ENCODE measurements at places on chromosomes 12 and 14. TPM values are rescaled to one million over a fixed set of nuclear protein-coding genes. Genes with fewer than 3 reads are reported as not detected.

Gene GLIPR1L2
- 2.3 TPM for total RNA-seq

Gene NID2
- 41.2 TPM for total RNA-seq

Gene SLC35F4
- total RNA-seq, result not detected

Gene PLD4
- 0.08 TPM for total RNA-seq

Gene GOLGA5
- total RNA-seq, result 24.2 TPM

Gene RPGRIP1
- total RNA-seq, result not detected

Gene EGLN3
- 122 TPM for total RNA-seq

Gene RTN1
- total RNA-seq, result 2.7 TPM

Gene ALG10B
- 2.6 TPM for total RNA-seq

Gene SERPINA1
- 8.8 TPM for total RNA-seq

Gene DBX2
- 0.51 TPM for total RNA-seq

Gene ZFHX2
- 0.59 TPM for total RNA-seq

Gene KRT72
- total RNA-seq, result not detected

Gene CLEC7A
- total RNA-seq, result 7.9 TPM

Gene APAF1
- 3.9 TPM for total RNA-seq

DNA sequence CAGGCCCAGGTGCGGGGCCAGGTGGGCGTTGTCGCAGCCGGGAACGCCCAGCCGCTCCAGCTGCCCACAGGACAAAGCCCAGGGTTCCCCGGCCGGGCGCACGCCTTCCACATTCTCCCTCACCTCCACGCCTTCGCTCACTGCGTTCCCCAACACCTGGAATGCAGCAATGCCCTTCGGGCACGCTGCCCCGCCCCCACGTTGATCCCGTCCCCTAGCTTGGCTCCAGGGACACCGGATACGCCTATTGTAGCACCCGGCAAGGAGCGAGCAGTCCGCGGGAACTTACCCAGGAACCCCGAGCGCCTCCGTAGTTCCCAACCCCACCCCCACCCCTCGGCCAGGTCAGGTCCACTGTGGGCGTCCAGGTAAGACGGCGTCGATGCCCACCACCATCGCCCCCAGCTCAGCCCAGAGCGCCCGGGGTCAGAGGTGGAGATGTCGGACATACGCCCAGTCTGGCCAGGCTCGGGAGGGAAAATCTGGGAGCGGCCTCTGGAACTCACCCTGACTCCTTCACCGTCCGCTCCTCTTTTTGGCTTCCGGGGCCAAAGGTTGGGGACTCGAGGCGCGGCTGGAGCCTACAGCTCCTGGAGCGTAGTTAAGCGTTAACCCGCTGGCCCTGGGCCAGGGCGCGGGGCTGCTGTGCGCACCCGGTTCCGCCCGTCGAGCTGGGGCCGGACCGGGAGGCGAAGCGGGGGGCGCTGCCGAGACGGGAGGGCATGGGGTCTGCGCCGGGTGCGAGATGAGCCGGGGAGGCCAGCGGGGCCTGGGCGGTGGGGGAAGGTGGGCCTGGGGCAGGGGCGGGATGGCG, 594 bp upstream of the CEP170B start:
- no peaks in the 10 kb centered on the region for H3K36me3 ChIP-seq
- no peak for DNase-seq
- peaks cover 31% of the 10 kb centered on the region for H3K4me1 ChIP-seq
- H3K4me3 ChIP-seq, result peak overlapping the region; percentile 62
- H3K27ac ChIP-seq, result no peak overlapping the region
- no peaks in the 10 kb centered on the region for H3K27me3 ChIP-seq

DNA sequence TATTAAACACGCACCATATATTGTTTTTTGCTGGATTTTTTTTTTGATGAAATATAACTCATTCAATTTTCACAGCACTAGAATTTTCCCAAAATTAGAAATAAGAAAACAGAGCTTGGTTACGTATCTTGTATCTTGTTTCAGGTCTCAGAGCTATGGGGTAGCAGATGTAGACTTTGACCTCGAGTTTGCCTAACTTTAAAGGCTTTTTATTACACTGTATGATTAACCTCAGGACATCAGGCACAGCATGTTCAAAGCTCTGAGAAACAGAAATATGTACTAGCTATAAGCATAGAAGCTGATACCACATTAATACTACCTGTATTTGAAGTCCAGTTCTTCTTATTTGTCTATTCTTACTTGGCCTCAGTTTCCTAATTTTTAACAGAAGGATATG, 171.9 kb upstream of the KITLG start:
- DNase-seq, result no peak
- H3K36me3 ChIP-seq, result no peaks in the 10 kb centered on the region
- no peaks in the 10 kb centered on the region for H3K27me3 ChIP-seq
- H3K4me3 ChIP-seq, result no peak overlapping the region
- H3K4me1 ChIP-seq, result no peaks in the 10 kb centered on the region
- H3K27ac ChIP-seq, result no peak overlapping the region

DNA sequence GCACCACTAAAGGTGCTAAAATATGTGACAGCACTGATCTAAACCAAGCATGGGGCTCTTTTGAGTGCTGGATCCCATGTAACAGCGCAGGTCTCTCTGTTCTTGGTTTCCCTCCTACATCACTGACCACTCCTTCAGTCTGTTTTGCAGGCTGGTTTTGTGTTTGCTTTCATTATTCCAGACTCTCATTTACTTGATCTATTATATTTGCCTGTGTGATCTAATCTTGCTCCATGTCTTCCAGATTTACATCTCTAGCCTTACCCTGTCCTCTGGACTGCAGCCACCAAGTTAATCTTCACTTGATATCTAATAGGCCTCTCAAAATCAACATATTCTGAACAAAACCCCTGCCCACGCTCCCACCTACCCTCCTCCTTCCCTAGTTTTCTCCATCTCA, 8.6 kb downstream of the GLIPR1 start:
- H3K27me3 ChIP-seq, result no peaks in the 10 kb centered on the region
- no peak overlapping the region for H3K27ac ChIP-seq
- no peaks in the 10 kb centered on the region for H3K36me3 ChIP-seq
- no peak overlapping the region for H3K4me3 ChIP-seq
- no peaks in the 10 kb centered on the region for H3K4me1 ChIP-seq
- DNase-seq, result no peak

DNA sequence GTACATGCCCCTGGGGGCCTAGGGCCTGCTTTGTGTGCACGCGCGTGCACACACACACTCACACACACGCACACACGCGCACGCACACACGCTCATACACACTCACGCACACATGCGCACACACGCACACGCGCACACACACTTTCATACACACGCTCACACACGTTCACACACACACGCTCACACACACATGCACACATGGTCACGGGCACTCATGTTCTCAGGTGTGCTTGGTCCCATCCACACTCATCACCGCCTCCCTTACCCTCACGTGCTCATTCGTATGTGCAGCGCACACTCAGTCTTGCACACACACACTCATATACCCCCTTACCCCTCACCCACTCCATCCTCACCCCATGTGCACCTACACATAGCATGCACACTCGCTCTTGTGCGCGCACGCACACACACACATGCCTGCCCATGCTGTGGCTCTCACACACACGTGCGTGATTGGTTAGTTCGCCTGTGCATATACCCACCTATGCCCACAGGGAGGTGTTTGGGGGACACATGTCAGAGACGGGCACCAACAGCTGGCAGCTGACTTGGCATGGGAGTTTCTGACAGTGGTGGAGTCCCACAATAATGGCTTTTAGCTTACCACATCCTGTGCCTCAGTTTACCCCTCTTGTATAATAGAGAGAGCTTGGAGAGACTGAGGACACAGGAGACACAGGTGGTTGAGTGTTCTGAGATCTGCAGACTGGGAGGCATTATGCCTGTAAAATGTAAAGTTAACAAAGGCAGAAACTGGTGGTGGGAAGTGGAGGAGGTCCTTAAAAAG, 28.7 kb downstream of the TSPAN9 start:
- no peak overlapping the region for H3K4me3 ChIP-seq
- H3K27ac ChIP-seq, result no peak overlapping the region
- H3K36me3 ChIP-seq, result no peaks in the 10 kb centered on the region
- DNase-seq, result no peak
- no peaks in the 10 kb centered on the region for H3K4me1 ChIP-seq
- no peaks in the 10 kb centered on the region for H3K27me3 ChIP-seq

GRCh38 chr12:24950231-24950834, 1.4 kb upstream of the BCAT1 start:
- no peak for DNase-seq
- no peak overlapping the region for H3K4me3 ChIP-seq
- no peaks in the 10 kb centered on the region for H3K27me3 ChIP-seq
- H3K36me3 ChIP-seq, result no peaks in the 10 kb centered on the region
- H3K27ac ChIP-seq, result no peak overlapping the region
- H3K4me1 ChIP-seq, result peaks cover 8% of the 10 kb centered on the region

- H3K27me3 ChIP-seq, result no peaks in the 10 kb centered on the region
- no peak for DNase-seq
- H3K4me3 ChIP-seq, result no peak overlapping the region
- no peaks in the 10 kb centered on the region for H3K4me1 ChIP-seq
- no peaks in the 10 kb centered on the region for H3K36me3 ChIP-seq
Observed at GRCh38 chr12:81128930-81129554, 51.2 kb downstream of the ACSS3 start.

GRCh38 chr14:101315802-101316296, 245.4 kb upstream of the DIO3 start:
- H3K27me3 ChIP-seq, result no peaks in the 10 kb centered on the region
- H3K36me3 ChIP-seq, result no peaks in the 10 kb centered on the region
- DNase-seq, result no peak
- no peak overlapping the region for H3K27ac ChIP-seq
- H3K4me1 ChIP-seq, result no peaks in the 10 kb centered on the region
- H3K4me3 ChIP-seq, result no peak overlapping the region

- DNase-seq, result no peak
- H3K4me3 ChIP-seq, result no peak overlapping the region
- H3K27me3 ChIP-seq, result no peaks in the 10 kb centered on the region
Observed at GRCh38 chr14:24392325-24393091, 6.3 kb upstream of the NYNRIN start.

GRCh38 chr12:25101092-25101445, 93.9 kb downstream of the DNAI7 start:
- no peaks in the 10 kb centered on the region for H3K27me3 ChIP-seq
- H3K4me3 ChIP-seq, result no peak overlapping the region
- no peaks in the 10 kb centered on the region for H3K4me1 ChIP-seq
- no peak overlapping the region for H3K27ac ChIP-seq
- no peak for DNase-seq
- no peaks in the 10 kb centered on the region for H3K36me3 ChIP-seq

GRCh38 chr14:31320922-31321766, 99.2 kb downstream of the HEATR5A start:
- no peak for DNase-seq
- H3K4me3 ChIP-seq, result no peak overlapping the region
- no peak overlapping the region for H3K27ac ChIP-seq
- H3K27me3 ChIP-seq, result no peaks in the 10 kb centered on the region

DNA sequence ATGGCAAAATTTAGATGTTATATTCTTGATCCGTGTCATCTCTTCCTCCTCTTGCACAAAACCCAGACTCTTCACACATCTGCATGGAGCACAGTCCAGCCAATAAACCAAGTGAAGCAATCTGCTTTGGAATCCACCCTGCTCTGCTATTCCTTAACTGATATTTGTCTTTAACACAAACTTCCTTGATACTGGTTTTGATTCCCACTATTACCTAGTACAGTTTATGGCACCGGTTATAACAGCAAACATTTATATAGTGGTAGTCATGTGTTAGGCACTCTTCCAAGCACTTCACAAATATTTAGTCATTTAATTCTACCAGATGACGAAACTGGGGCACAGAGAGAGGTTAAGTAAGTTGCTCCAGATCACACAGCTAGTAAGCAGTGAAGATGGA, 12.5 kb downstream of the STYK1 start:
- no peak overlapping the region for H3K27ac ChIP-seq
- no peaks in the 10 kb centered on the region for H3K4me1 ChIP-seq
- no peak overlapping the region for H3K4me3 ChIP-seq
- no peaks in the 10 kb centered on the region for H3K27me3 ChIP-seq
- H3K36me3 ChIP-seq, result no peaks in the 10 kb centered on the region

- no peaks in the 10 kb centered on the region for H3K4me1 ChIP-seq
- H3K4me3 ChIP-seq, result no peak overlapping the region
- DNase-seq, result no peak
Observed at GRCh38 chr12:31300341-31300740, 25.6 kb downstream of the SINHCAF start.

DNA sequence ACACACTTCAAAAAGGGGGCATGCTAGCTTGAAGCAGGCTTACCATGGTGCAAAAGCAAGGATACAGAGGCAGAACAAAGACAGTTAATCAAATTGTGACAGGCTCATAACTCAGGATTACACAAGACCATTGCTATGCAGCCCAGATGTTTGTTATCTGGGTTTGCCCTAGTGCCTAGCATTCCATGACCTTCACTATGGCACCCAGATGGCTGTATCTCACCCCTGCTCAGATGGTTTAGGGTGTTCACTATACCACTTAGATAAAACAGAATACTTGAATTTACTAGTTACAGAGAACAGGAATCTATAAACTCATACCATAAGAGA, 56.2 kb downstream of the SDR9C7 start:
- H3K36me3 ChIP-seq, result no peaks in the 10 kb centered on the region
- no peaks in the 10 kb centered on the region for H3K4me1 ChIP-seq
- H3K27me3 ChIP-seq, result no peaks in the 10 kb centered on the region
- DNase-seq, result no peak

- H3K36me3 ChIP-seq, result peaks cover 72% of the 10 kb centered on the region
- H3K4me3 ChIP-seq, result no peak overlapping the region
- no peaks in the 10 kb centered on the region for H3K4me1 ChIP-seq
- no peaks in the 10 kb centered on the region for H3K27me3 ChIP-seq
- no peak overlapping the region for H3K27ac ChIP-seq
- DNase-seq, result no peak
Observed at GRCh38 chr12:131753005-131753404, 42.1 kb downstream of the SFSWAP start.

- no peak overlapping the region for H3K27ac ChIP-seq
- DNase-seq, result no peak
- no peak overlapping the region for H3K4me3 ChIP-seq
- peaks cover 52% of the 10 kb centered on the region for H3K36me3 ChIP-seq
- no peaks in the 10 kb centered on the region for H3K4me1 ChIP-seq
Observed at GRCh38 chr12:64469455-64470142, 17.7 kb downstream of the TBK1 start.

GRCh38 chr14:91048265-91048664, 12.2 kb downstream of the RPS6KA5 start:
- H3K4me3 ChIP-seq, result no peak overlapping the region
- no peak overlapping the region for H3K27ac ChIP-seq
- H3K4me1 ChIP-seq, result no peaks in the 10 kb centered on the region
- no peak for DNase-seq
- no peaks in the 10 kb centered on the region for H3K27me3 ChIP-seq

DNA sequence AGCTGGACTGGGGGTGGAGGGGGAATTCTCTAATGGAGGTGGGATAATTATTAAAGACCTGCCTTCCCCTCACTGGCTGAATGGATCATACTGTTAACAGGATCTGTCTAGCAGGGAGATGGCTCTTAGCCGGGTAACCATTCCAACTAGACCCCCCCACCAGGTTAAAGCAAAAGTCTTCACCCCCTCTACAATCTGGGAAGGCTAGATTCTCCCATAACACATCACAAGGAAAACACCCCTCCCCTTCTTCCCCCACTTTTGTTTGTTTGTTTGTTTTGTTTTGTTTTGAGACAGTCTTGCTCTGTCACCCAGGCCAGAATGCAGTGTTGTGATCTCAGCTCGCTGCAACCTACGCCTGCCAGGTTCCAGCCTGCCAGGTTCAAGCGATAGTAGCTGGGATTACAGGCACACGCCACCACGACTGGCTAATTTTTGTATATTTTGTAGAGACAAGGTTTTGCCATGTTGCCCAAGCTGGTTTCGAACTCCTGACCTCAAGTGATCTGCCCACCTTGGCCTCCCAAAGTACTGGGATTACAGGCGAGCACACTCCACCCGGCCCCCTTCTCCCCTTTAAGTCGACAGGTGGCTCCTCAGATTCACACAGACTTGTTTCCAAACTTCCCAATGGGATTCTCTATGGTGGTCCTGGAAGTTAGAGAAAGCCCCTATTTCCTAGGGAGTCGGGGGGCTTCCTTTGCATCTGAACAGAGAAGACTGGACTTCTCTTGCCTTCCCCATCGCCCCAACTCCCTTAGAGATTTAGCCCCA, 3.5 kb upstream of the BAZ2A start:
- DNase-seq, result no peak
- peaks cover 12% of the 10 kb centered on the region for H3K36me3 ChIP-seq
- H3K4me3 ChIP-seq, result peak overlapping the region; percentile 80
